ENCODE measurements at places on chromosomes 1 and 21.

- no peak for DNase-seq
These were observed 3.8 kb upstream of the KTI12 start for GRCh38 chr1:52037402-52037814.

GRCh38 chr21:36377391-36377842 is 7.8 kb upstream of the CHAF1B start:
- DNase-seq = no peak

- no peak for DNase-seq
These were observed 79.9 kb downstream of the DMRTA2 start for GRCh38 chr1:50343323-50343722.

- peak; percentile 84 for DNase-seq
These were observed 11.9 kb upstream of the CPLANE2 start for GRCh38 chr1:16248603-16249516.

- no peak for DNase-seq
These were observed 11.9 kb downstream of the TARDBP start for GRCh38 chr1:11024154-11024873.

DNA sequence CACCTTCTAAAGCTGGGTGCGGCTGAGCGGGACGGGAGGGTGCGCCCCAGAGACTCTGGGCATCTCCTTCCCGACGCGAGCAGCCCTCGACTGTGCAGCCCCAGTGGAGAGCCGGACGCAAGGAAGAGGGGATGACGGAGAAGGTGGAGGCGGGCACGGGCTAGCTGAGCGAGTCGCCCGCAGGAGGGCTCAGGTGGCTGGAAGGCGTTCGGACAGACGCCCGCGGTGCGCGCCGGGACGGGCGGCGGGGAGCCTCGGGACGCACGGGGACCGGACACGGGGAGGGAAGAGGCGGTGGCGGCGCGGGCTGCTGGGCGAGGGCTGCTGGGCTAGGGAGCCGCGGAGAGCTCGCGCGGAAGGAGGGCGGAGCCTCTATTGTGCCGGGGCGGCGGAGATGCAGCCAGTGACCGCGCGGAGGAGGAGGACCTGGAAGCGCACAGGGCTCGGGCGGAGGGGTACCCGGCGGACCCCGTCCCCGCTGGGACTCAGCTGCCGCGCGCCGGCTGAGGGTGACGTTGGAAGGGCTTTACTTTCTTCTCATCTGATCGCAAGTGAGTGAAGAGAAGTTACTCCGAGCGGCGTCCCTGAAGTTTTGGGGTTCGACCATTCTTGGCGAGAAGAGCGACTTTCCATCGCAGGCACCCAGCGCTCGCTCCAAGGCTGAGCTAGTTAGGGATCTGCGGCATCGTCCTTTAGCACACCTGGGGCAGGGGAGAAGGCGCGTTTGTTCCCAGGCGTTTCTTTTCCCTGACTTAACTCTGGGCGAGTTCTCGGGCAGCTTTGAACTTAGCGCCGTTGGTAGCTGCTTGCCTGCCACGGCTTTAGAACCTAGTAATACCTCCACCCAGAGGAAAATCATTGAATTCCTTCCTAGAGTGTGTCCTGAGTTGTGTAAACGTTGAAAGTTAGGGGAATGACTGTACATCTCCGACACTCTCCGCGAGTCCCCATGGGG is at the start of gene OLFML2B:
Gene OLFML2B (minus strand): TSS at position 323 of the 955 bp plus-strand sequence. CDS start 439 bp downstream, outside the sequence.
- peak; percentile 73 for DNase-seq

- no peak for DNase-seq
These were observed 511.0 kb upstream of the CAMK1G start for GRCh38 chr1:209072481-209072880.

DNA sequence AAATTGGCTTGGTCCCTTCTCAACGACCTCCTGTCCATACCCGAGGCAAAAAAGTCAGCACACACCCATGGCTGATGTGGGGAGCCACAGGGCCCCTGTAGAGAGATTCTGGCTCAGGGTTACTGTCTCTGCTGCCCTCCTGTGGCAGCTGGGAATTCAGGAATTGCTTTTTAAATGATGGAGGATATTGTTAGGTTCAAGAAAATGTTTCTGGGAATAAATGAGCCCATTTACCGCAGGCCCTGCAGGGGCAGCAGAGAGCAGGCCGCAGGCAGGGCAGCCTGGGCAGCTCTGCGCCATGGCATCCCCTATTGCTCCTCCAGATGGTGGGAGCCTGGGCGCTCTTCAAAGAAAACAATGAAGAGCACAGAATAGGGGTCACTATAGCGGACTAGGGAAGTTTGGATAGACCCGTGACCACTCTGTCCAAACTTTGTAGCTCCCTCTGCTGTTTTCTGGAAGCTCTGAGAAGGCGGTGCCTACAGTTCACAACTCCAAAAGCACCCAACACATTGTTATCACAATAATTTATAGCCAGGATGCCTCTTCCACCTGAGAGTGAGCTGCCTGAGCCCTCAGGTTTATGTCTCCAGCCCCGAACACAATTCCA is 201.1 kb downstream of the BACH1 start:
- DNase-seq = no peak

- no peak for DNase-seq
These were observed 15.6 kb upstream of the C1orf174 start for GRCh38 chr1:3915551-3916121.

DNA sequence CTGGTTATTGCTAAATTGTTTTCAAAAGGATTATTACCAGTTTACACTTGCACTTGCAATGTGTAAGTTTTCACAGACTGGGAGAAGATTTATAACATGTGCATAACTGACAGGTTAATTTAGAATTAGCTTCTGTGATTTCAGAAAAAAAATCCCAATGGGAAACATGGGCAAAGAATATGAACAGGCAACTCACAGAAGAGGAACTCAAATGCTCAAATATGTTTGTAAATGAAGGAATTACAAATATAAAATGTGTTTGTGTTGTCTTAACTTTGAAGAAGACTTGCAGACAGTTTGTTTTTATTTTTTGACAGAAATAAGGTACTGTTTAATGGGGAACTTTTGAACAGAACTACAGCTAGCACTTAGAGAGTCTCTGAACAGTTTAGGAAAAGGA is 8.4 kb downstream of the TSEN15 start:
- DNase-seq = no peak

DNA sequence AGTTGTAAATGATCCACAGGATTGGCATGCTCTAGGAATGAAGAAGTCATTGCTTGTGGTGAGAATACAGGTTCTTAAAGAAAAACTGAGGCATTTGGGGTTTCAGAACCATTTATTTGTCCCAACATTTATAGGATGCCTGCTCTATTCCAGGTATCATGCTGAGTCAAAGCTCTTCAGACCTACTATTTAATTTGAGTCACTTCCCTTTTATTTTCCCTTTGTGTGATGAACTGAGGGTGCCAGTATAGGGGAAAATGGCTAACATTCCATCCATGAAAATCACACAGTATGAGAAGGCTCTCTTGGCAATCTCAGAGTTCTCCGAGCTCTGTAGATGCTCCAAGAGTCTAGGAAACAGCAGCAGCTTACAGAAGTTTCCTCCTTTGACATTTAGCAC is 110.4 kb downstream of the RNF220 start:
- DNase-seq = no peak

DNA sequence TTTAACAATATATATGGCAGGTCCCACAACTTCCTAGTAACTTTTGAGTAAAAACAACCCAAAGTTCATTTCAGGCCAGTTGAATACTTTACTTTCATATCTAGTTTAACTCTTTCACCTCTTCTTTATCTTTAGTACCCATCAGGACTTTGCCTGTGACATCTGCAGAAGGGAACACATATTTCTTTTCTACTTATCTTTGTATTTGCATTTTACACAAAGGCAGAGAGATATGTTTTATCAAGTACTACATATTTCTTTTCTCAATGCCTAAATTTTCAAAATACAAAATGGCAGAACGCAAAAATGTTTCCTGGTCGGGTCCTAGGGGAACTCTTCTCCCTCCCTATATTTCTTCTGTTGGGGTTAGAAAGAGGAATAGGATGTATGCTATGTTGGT is 6.8 kb upstream of the PTPRC start:
- no peak for DNase-seq

DNA sequence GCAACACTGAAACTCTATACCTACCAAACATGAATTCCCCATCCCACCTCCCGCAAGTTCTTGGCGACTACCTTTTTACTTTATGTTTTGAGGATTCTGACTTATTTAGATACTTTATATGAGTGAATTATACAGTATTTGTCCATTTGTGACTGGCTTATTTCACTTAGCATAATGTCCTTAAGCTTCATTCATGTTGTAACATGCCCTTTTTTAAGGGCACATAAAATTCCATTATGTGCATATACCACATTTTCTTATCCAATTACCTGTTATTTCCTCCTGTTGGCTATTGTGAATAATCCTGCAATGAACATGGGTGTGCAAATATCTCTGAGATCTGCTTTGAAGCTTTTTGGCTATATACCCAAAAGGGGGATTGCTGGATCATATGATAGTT is 22.0 kb upstream of the CHIT1 start:
- no peak for DNase-seq

DNA sequence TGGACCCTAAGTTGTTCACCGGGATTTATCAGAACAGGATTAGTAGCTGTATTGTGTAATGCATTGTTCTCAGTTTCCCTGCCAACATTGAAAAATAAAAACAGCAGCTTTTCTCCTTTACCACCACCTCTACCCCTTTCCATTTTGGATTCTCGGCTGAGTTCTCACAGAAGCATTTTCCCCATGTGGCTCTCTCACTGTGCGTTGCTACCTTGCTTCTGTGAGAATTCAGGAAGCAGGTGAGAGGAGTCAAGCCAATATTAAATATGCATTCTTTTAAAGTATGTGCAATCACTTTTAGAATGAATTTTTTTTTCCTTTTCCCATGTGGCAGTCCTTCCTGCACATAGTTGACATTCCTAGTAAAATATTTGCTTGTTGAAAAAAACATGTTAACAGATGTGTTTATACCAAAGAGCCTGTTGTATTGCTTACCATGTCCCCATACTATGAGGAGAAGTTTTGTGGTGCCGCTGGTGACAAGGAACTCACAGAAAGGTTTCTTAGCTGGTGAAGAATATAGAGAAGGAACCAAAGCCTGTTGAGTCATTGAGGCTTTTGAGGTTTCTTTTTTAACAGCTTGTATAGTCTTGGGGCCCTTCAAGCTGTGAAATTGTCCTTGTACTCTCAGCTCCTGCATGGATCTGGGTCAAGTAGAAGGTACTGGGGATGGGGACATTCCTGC is 3.9 kb upstream of the OLFML3 start:
- DNase-seq = no peak

DNA sequence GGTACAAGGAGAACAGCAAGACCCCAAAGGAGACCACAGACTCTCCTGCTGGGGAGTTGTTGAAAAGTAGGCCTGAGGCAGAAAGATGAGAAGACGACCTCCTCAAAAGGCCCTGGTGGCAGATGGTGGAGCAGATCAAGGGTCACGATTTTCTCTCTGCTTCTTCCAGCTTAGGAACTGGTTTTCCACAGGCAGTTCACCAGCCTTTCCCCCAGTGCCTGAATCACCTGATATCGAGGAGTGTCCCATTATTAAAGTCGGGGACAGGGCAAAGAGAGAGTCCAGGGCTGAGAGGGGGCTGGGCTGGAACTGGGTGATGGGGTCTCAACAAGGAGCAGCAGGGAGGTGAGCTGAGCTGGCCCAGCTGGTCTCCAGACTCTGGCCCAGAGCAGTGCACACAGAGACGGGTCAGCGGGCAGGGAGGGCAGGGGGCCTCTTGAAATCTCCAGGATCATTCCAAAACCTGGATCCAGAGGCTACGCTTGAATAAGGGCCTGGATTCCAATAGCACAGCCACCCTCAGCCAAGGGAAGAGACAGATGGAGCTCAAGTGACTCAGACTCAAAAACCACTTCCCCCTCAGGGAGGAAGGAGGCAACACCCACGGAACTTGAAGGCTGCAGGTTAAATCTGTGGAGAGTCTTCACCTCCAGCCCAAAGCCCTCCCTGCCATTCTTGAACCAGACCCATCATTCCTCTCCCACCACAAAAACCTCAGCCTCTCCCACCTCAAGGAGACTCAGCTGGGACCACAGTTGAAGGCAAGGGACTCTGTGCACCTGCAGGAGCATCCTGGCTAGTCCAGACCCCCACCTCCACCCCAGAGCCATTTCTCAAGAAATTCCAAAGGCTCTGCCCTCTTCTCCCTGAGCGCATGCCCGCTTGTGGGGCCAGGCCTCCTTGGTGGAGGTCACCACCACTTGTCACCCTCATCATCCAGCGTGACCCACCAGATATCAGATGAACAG is at the start of gene S100A5:
Gene S100A5 (minus strand): TSS at position 541 of the 968 bp plus-strand sequence. CDS start 743 bp downstream, outside the sequence.
- no peak for DNase-seq

- no peak for DNase-seq
These were observed 396.6 kb downstream of the DPYD start for GRCh38 chr1:97524211-97524610.

- DNase-seq = no peak
These were observed 3.0 kb downstream of the TMPRSS3 start for GRCh38 chr21:42392731-42393442.

DNA sequence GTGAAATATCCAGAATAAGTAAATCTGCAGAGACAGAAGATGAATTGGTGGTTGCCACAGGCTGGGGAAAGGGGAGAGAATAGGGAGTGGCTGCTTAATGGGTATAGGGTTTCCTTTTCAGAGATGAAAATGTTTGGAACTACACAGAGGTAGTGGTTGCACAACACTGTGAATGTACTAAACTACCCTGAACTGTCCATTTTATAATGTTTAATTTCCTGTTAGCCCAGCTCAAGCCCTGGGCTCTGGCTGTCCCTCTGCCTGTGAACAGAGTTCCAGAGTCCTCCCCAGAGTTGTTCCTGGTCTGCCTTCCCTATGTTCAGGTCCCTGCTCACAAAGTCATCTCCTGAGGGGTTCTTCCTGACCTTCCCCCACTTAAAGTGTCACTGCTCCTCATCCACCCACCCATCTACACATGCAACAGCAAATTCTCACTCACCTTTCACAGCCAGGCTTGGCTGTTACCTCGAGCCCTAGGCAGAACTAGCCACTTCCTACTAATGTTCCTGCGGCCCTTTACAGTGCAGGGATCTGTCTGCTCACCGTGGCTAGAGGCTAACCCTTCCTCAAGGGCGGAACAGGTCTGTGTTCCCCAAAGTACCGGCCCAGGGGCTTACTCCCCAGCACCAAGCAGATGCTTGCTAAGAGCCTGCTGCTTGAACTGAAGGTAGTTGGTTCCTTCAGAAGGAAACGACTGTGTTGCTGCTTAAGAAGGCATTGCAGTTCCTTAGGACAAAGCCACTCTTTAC is 22.4 kb downstream of the DHCR24 start:
- no peak for DNase-seq

DNA sequence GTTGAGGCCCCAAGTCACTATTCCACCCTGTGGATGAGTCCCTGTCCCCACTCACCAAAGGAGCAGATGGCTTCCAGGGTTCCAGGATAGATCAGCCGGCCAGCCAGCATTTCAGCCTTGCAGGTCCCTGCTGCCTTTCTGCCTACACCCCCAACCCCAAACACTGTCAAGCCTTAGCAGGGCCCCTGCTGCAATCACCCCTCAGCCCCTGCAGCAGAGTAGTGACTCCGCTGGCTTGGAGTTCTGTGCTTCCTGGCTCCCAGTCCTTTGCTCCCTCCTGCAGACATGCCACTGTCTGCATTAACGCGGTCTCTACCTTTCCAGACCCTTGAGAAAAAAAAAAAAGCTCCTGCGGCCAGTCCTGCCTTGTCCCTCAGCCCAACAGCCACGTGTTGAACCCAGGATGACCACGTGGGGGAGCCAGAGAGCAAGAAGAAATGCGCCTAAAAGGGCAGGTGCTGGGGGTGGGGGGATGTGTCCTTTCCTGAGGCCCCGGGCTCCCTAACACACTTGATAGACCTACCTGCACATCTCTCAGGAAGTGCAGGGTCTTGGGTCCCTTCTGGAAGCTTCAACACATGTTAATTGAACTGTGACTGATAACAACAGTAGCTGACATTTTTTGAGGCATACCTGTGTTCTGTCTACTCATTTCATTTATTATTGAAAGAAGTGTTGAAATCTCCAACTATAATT is 37.4 kb downstream of the RASSF5 start:
- peak; percentile 71 for DNase-seq

GRCh38 chr1:40851643-40852042 is 10.5 kb downstream of the CITED4 start:
- DNase-seq = no peak
